Fibroblast of skin of left biceps (primary cell): ENCODE measurements at places on chromosomes 3 and 15.

DNA sequence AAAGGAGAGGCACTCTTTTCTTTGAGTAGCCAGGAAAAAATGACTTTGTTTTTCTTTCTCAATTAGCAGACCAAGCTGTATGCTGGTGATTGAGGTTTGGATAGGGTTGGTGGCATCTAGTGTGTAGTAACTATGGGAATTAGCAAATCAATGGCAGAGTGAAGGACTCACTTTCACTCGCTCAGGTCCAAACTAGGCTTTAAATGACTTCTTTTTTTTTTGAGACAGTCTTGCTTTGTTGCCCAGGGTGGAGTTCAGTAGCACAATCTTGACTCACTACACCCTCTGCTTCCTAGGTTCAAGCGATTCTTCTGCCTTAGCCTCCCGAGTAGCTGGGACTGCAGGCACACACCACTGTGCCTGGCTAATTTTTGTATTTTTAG is 35.9 kb downstream of the PRKCI start:
- DNase-seq = no peak

DNA sequence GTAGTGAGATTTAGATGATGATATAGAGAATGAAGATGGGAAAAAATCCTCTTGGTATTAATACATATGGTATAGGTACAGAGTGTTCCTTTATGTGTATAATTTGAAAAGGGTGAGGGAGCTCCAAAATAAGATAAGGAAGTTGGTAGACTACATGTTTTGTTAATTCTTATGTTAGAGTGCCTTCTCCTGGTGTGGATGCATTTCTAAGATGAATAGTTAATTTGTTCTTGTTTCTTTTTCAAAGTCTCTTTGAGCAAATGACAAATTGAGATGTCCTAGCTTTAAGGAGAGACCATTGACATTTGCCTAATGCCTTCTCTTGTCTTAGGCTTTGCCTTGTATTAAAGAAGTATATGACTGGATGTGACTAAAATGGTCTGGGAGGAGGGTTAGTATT is 34.1 kb downstream of the AKAP13 start:
- no peak for DNase-seq

DNA sequence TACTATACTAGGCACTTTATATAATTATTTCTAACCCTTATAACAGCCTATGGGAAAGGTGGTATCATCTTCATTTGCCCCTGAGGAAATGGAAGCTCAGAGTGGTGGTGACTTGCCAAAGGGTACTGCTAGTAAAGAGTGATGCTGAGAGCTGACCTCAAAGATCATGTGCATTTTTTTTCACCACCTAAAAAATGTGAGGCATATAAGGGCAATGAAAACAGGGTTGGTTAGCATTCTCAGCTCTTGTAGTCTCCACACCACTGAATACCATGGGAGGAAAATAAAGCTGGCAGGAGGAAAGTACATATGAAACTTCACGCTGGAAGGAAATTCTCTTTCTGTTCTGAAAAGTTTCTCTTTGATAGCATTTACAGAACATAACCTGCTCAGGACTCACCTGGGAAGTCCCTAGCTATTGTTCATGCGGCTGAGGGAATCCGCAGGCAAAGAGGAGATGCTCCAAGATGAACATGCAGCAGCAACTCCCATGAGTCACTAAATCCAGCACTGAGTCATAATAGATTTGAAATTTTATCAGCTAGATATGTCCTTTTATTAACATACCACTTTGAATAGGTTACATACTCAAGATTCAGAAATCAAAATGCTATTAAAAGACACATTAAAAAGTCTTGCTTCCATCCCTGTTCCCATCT is 17.3 kb downstream of the FAIM start:
- DNase-seq = no peak

DNA sequence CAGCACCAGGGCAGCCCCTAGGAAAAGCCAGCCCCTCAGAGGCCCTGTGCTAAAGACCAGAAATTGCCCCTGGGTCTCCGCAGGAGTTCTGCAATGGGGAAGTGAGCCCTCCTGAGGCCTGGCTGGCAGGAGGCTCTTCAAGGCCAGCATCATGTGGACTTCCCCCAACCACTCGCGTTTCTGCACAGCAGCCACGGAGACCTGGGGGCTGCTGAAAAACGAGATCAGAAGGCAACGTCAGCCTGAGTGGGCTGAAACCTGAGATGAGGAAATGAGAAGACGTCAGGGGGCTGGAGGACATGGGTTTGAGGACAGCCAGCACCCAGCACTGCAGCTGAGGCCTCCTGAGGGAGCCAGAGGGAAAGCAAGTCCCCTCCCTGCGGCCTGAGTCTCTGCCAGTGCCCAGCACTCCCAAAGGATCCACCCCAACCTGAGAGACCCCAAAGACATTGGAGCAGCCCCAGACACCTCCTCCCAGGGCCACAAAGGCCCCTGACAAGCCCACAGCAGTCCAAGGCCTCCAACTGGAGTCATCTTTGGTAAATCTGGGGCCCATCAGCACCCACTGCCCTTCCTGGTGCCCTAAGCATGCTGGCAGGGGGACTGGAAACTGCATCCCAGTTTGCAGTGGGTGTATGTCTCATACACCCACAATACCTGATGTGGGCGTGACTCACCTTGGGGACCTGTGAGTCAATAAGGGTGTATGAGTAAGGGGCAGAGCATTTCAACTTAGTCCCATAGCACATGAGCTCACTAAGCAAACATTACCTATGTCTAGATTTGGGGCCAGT is 29.2 kb upstream of the CYP11A1 start:
- DNase-seq = no peak

DNA sequence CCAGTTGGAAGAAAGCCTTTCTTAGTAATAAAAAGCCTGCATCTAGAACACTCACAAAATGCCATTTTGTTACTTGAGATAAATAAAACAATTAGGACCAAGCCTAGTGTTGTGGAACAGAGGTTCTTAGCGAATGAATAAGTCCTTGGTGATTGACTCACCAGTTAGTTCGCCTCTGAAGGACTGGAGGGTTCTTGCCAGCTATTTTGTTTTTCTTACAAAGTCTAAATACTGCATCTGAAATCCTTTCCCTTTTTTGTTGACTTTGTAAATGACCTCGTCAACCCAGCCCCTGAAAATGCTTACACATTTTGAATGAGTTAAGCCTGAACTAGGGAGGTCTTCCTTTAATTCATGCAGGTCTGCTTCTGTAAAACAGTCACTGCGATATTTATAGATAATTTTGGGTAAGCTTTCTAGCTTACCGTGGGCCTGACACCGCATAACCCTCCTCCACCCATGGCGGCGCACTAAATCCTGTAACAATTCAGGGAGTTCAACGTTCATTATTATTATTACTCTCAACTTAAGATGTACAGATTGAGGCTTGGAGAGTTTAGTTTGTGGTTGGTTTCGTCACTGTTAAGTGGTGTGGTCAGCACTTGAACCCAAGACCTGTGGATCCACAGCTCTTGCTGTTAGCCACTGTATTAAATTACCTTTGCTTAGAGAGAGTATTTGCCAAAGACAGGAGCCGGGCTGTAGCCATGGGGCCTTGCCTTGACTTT is 45.0 kb upstream of the SACM1L start:
- no peak for DNase-seq

DNA sequence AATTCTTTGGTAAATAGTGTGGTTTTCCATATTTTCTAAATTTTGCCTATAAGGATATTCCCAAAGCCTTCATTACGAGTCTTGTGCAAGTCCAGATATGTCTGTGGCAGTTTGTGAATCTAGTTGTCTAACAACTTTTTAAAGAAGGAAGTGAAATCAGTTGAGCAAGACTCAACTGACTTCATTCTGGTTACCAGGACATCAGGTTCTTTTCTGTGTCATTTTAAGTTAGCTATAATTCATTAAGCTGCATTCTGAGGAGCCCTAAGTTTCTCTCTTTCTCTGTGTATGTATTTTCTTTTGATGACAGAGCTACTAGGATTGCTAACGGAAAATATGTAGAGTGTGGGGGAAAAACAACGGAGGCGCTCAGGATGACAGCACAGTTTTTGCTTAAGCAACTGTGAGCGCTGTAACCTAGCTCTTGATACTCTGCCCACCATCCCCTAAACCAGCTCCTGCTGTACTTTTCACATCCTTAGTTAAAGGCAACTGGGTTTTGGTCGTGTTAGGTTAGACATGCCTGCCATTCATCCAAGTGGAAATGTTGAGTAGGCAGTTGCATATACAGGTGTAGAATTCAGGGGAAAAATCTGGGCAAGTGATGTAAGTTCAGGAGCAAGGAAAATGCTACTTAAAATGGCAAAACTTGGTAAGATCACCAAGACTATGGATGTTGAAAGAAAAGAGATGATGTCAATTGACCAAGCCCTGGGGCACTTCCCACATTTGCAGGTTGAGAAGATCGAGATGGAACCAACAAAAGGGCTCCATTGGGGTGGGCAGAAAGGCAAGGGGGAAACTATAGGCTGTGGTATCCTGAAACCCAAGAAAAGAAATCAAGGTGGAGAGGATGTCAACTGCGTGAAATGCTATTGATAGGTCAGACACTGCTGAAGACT is 9.2 kb downstream of the MFSD1 start:
- DNase-seq = no peak

- no peak for DNase-seq
These were observed 81.9 kb upstream of the ADAMTSL3 start for GRCh38 chr15:83571820-83572707.

DNA sequence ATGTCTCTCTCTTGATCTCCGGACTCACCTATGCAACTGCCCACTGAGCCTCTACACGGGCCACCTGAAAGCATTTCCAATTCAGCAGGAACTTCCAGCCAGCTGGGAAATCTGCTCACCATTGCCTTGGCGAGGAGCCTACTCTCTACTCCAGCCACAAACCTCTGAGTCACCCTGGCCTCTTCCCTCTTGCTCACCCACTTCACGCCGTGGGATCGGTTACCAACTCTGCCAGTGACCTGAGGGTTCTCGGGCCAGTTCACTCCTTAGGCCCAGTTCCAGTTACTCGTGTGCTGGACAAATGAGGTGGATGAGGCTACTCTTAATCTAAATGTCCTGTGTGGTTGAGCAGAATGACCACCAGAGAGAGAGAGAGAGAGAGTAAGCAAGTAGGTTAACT is 70.1 kb downstream of the CEMIP start:
- peak; percentile 40 for DNase-seq

- no peak for DNase-seq
These were observed 412 bp downstream of the CHDH start for GRCh38 chr3:53845881-53846133.

DNA sequence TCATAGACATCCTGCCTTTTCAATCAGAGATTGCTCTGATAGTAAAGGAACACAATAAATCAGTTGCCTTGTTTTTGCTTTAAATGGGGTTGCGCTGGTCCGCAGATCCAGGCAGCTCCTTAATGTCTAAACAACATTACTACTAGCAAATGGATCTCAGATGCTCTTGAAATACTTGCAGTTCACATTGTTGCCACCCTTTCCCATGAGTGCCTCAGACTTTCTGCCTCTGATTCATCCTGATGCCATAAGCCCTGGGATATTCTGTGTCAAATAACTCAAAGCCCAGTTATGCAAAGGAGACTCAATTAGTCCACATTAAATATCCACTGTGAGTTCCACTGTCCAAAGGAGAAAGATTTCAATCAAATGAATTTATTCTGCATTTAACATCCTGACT is 196.7 kb downstream of the PLCH1 start:
- no peak for DNase-seq
